ENCODE measurements at places on chromosomes 11 and 22.

GRCh38 chr11:110467556-110467955 is 37.8 kb downstream of the FDX1 start:
- no peak for DNase-seq

DNA sequence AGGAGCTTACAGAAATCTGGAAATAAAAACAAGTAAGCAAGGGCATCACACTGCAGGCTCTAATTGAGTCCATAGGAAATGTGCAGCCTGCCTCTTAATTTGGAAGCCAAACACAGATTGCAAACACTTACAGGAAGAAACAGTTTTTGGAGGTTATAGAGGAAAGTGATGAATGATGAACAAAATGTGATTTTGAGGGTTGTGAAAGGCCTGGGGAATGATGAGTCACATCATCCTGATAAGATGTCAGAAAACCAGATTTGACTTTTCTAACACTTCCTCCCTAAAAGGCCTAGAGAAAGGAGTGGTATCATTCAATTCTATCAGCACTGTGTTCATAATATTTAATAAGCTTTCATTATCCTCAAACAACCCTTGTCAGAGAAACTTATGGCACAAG is 96.6 kb upstream of the POU2AF2 start:
- DNase-seq, result peak; percentile 53

DNA sequence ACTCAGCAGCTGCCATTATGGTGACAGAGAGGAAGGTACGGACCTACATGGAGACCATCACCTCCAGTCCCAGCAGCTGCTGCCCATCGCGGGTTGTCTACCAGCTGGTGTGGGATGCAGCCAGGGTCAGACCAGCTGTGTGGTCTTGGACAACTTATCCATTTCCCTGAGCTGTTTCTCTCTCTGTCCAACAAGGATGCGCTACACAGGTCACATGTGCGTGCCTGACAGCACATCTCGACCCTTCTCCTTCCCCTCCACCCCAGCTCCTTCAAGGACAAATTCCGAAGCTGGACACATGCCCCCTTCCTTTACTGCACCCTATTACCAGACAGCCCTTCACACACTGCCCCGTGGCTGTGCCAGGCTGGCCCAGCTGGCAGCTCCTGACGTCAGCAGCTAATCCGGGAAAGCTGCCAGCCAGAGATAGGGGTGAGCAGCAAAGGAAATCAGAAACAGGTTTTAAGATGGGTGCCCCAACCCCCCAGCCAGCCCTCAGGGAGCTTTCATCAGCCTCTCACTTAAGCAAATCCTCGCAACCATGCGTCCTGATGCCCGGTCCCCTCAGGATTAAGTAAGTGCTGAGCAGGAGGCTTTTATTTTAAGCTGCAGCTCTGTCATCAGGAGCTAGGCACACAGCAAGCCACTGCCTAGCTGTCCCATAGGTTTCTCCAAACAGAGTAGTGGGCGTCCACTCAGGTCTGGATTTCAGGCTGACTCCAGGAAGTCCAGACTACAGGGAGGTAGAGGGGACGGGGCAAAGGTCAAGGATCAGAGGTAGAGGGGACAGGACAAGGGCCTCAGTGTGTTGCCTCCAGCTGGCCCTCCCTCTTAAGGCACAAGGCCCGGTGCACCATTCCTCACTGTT is 20.3 kb downstream of the TEF start:
- DNase-seq, result peak; percentile 84

DNA sequence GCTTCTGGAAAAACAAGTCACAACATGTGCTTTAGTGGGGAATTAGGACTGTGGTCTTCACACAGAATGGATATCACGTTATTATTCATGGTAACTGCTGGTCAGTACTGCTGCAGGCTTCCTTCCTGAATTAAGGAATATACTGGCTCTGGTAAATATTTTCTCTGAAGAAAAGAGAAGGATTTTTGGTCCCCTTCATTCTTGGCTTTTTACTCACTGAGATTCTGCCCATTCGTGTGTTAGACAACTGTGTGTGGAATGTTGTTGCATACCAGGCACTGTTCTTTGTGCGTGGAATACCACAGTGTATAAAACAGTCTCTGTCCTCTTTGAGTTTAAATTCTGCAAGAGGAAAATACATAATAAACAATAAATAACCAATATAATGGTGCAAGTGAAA is 80.3 kb downstream of the ALX4 start:
- no peak for DNase-seq

GRCh38 chr11:118091690-118092089 is 4.9 kb upstream of the SMIM35 start:
- no peak for DNase-seq

DNA sequence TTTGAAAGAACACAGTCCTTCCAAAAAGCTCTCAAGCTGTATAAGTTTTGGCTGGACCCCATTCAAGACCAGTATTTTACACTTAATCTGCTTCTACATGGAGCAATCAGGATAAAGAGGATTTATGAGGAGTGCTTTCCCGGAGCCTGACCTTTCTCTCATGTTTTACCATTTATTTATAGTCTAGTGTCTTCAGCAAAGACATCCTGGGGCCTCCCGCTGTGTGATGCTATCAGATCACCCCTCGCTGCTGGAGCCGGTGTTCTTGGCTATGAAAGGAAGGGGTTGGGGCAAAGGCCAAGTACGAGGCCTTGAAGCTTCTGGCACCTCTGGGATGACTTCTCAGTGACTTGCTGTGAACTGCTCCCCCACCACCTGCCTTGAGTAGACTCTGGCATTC is 189.6 kb downstream of the ADAMTS15 start:
- no peak for DNase-seq

DNA sequence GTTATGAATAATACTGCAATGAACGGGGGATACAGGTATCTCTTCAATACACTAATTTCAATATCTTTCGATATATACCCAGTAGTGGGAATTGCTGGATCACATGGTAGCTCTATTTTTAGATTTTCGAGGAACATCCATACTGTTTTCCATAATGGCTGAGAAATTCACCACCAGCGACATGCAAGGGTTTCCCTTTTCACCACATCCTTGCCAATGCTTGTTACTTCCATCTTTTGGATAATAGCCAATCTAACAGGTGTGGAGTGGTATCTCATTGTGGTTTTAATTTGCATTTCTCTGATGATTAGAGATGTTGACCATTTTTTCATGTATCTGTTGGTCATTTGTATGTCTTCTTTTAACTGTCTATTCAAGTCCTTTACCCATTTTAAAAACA is 5.9 kb downstream of the IL10RA start:
- no peak for DNase-seq

DNA sequence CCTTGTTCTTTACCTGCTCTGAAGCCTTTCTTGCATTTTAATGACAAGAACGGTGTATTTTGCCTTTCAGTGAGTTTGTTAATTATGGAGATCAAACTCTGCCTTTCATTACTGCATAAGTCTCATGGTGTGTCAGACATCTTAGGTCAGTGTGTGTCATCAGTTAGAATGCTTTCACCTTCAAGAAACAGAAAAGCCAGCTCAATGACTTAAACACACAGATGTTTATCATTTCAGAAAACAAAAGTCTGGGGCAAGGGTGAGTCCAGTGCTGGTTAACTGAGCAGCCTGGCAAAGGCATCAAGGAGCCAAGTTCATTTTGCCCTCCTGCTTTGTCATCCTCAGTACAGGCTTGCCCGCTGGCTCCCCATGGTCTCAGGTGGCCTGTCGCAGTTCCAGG is 54.5 kb downstream of the PACS1 start:
- peak; percentile 88 for DNase-seq

GRCh38 chr11:59176330-59176729 is 4.4 kb downstream of the DTX4 start:
- peak; percentile 34 for DNase-seq

DNA sequence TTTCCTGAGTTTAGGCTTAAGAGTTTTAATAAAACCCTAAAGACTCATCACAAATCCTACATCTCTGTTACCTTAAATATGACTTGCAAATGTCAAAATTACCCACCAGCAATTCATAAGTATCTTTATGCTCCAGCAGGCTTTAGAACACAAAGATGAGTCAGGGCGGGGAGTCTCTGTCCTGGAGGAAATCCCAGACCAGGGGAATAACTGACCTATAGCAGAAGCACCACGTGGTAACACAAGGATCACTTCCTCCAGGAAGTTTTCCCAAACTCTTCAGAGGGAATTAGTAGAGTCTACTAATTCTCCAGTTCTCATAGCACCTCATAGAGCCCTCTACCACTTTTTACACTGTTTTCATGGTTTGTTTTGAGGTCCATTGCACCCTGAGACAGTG is 217.0 kb downstream of the NAV2 start:
- DNase-seq, result peak; percentile 79

GRCh38 chr22:27420817-27421361 is 380.7 kb downstream of the MN1 start:
- DNase-seq, result peak; percentile 93

DNA sequence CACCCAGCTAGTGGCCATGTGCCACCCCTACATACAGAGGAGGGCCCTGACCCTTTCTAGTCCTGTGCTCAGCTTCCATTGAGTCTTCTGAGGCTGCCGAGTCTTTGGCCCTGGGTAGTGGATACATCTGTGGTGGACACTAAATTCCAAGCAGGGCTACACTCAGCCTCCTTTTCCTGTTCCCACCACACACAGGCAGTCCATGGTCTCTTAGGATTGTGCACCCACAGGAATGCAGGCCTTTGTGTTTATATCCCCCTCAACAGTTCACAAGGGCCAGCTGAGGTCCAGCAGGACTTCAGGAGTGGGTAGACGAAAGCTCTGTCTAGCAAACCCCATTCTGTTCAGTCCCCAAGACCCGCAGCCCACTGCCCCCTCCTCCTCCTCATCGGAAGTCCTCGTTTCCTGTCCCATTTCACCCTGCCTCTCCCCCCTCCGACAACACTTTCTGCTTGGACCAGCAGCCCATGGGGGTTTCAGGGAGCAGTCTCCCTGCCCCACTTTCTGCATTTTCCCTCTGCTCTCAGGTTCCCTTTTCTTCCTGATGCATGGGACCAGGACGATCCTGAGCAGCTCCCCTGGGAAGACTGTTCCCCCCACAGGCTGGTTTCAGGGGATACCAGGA is 91.8 kb downstream of the SWAP70 start:
- DNase-seq, result peak; percentile 42

DNA sequence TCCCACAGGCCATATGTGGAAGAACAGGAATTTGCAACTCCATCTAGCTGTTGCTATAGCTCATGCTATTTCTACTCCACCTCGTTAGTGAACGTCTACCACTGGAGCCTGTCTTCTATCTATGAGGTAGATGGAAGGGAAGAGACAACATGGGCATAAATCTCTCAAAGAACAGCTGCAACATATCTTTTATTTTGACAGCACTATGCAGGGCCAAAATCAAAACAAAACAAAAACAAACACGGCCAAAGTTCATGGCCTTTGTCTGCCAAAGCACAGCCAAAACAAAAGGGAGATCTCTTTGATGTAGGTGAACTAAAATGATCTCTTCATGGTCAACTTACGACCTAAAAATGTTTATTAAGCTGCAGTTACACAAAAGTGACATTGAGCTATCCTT is 215.2 kb upstream of the MPPED2 start:
- no peak for DNase-seq

GRCh38 chr11:127965939-127966668 is 621.3 kb downstream of the ETS1 start:
- peak; percentile 33 for DNase-seq

DNA sequence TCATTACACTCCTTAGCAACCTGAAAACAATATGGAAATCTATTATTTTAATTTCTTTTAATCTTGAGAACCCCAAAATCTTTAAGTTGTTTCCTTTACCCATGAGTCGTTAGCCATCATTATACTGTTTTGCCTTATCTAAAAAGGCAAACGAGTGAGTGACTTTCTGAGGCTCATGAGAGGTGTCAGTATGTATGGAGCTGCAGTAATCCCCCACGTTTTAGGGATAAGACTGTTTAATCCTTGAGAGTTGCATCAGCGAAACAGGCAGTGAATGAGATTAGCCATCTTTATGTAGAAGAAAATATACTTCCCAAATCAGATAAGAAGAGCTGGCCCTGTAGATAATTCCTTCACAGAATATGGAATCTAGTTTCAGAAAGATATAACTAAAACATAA is 1147.0 kb downstream of the DLG2 start:
- DNase-seq, result no peak

DNA sequence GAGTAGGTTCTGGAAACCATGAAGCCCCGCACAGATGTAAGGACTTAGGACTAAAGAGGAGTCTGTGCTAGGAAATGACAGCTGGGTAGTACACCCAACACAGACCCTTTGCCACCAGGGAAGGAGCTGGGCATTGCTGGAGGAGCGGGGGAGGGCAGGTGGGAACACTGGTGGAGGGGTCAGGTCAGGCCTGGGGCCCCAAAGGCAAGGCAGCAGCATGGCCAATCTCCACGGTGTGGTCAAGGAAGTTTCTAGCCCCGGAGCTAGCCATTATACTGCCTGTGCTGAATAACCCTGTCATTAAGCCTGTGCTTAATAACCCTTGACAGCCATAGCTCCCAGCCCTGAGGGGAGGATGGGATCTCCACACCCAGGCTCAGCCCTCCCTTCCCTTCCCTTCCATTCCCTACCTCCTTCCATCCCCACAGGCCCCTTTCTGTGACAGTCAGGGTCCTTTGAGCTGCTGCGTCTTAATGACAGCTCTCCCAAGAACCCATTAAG is 2.1 kb downstream of the TMPRSS4 start:
- no peak for DNase-seq

GRCh38 chr22:36965696-36966095 is 52.3 kb downstream of the CSF2RB start:
- no peak for DNase-seq

DNA sequence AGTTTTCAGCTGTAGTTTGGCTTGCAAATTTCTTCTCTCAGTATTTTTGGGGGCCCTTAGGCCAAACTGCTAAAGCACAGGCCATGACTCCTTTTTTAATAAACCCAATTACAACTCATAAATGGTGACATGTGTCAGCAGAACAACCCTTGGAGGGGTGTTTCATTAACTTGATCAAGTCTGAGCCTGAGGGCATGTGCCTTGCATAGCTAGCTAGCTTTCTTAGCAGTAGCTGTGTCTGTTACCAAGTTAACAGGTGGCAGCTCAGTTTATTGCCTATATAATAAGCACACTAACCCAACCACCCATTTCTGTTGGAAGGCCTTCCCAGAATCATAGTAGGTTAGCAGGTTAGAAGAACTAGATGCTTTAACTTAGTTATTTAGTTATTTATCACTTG is 950.3 kb upstream of the CCDC90B start:
- DNase-seq, result no peak

DNA sequence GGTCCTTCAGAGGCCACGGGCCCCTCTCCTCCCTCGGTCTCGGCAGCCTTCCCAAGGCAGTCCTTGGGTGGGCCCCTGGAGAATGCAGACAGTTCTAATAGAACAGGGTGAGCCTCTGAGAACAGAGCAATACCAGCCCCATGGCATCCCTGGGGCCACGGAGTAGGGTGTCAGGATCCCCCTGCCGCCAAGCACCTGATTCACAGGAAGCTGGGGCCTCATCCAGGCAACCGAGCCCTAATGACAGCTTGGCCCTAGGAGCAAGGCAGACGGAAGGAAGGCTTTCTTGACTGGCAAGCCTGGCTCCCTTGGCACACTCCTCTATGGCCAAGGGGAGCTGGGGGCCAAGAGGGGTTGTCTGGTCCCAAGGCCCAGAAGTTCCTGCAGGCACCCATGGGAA is 15.2 kb downstream of the TXN2 start:
- DNase-seq, result no peak

GRCh38 chr11:94834911-94835593 is 66.9 kb downstream of the AMOTL1 start:
- DNase-seq, result peak; percentile 54
